ENCODE measurements at places on chromosomes 3 and 15.

GRCh38 chr3:31050296-31050695 is 155.8 kb upstream of the GADL1 start:
- no peak for DNase-seq

DNA sequence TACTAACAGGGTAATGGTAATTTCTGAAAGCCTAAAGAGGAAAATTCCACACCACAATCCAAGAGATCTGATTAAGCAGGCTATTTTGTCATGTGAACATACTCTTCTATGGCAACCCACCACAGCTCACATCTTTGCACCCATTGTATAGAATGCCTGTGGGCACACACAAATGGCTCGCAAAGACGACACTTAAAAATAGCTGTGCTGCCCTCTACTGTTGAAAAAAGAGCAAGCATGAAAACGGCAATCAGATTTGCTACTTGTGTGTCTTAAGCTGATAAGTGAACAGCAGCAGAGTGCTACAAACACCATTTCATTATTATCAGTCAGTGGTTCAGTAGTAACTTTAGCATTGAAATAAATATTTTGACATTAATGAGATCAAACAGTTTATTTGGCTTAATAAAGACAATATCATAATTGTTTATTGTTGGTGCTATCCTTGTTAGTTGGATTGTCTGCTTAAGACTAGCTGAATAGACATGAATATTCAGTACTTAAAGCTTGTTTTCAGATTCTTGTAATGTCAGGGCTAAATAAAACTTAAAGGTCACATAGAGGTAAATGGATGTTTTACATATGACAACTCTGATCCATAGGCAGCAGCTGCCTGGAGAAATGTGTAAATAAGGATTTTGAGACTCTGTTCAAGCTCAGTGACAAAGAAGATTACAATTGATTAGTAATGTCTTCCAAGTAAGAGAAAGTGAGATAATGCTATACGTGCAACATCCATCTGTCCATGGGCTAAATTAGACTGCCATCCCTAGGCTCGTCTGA is 199.1 kb downstream of the LRRN1 start:
- DNase-seq, result no peak

GRCh38 chr3:101897013-101897412 is 47.7 kb downstream of the NFKBIZ start:
- DNase-seq, result no peak

GRCh38 chr15:52567871-52568600 is 794 bp downstream of the ARPP19 start:
- DNase-seq, result peak; percentile 19

DNA sequence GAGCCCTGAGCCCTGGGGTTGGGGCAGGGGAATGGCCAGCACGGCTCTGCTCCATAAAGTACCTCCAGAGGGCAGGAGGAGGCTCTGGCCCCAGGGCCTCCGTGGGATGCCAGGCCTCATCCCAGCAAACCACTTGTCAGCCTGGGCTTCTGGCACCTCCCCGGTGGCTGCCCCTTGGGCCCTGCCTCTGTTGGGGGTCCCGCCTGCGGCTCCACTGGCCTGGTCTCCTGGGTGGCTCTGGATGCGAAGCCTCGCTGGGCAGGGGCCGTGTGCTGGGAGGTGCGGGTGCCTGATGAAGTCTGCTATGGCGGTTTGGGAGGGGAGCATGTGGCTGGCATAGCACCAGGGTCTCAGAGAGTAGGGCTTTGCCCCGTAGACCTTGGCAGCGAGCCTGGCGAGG is 37.6 kb downstream of the PLXNA1 start:
- no peak for DNase-seq

- no peak for DNase-seq
These were observed 10.2 kb downstream of the CD276 start for GRCh38 chr15:73694419-73694818.
